Vagina (tissue), 2 donors: ENCODE measurements at places on chromosomes 6 and 20. TPM values are rescaled to one million over a fixed set of nuclear protein-coding genes. Genes with fewer than 3 reads are reported as not detected.

DNA sequence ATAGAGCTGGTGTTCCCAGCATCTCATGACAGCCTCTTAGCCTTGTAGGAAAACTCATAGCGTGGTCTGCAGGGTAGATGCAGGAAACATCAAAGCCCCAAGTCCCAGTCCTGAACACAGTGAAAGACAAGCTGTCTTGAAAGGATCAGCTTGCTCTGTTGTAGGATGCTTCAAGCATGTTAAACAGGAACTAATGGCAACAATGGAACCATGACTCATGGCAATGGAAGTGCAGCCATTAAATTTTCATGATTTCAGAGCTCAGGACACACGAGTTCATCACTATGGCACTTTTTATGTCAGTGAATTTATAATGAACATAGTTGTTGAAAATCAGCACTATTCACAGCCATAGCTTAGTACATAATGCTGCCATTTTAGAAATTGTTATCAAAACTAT is 367.7 kb downstream of the KIF16B start:
- DNase-seq: no peak

DNA sequence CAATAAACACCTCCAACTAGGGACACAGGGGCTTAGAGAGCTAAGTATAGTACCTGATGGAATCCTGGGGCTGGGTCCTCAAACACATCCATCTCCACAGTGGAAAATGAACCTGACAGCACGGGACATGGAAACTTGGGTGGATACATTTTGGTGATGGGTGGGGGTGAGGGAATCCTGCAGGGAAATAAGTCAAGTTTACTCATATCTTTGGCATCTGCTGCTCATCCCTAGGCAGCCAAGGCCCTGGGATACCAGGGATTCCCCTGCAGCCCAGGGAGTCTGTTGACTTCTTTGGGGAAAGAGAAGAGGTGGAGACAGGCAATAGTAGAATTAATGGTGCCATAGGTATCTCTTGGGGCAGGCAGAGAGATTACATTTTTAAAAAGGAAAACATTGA is 6.6 kb downstream of the APOBEC2 start:
- DNase-seq: no peak

- no peak for DNase-seq
These were observed 109.0 kb downstream of the RALGAPA2 start for GRCh38 chr20:20603339-20603990.

DNA sequence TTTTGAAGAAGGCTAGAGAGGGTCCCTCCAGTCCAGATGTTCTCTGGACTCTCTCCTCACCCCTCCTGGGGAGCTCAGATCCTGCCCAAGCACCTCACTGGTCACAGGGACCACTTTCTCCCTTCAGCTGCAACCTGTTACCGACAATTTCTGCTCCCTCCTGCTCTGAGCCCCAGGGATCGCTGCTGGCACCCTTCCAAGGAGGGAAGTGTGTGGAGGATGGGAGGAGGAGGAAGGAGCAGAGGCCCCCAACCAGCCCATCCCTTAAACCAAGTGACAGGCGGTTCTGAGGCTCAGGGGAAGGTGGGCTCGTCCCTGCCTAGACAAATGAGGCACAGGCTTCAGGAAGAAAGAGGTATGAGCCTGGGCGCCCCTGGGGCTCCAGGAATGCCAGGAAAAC is 13.9 kb downstream of the PMEPA1 start:
- no peak for DNase-seq

- no peak for DNase-seq
These were observed 146.9 kb upstream of the PHACTR1 start for GRCh38 chr6:12569646-12570045.

DNA sequence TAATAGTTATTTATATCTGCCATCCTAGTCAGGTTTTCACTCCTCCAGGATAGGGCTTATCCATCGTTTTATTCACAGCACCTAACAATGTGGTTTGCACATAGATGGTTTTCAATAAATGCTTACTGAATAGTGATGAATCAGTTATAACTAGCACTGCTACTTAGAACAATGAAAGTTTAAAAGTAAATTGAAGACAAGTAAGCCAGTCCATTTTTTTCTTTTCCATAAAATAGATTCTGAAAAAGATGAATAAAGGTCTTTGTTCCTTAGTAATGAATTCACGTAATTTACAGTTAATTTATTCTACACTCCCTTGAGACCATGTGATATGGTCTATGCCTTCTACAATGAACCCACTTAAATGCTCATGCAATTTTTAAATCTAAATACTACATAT is 212.5 kb downstream of the RNGTT start:
- no peak for DNase-seq

DNA sequence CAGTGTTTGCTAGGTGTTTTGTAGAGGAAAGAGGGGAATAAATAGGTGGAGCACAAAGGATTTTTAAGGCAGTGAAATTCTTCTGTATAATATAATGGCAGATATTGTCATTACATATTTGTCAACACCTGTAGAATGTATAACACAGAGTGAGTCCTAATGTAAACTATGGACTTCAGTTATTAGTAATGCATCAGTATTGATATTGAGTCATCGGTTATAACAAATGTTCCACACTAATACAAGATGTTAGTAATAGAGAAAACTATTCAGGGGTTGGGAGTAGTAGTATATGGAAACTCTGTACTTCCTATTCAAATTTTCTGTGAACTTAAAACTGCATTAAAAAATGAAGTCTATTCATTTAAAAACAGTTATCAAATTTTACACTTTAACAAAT is 299.2 kb downstream of the UBE3D start:
- DNase-seq: no peak

- no peak for DNase-seq
These were observed 162.5 kb downstream of the CDH4 start for GRCh38 chr20:61414455-61414991.

GRCh38 chr6:136719280-136720044 is 72.8 kb downstream of the MAP3K5 start:
- DNase-seq: no peak

GRCh38 chr6:20838113-20838512 is 303.9 kb downstream of the CDKAL1 start:
- no peak for DNase-seq

DNA sequence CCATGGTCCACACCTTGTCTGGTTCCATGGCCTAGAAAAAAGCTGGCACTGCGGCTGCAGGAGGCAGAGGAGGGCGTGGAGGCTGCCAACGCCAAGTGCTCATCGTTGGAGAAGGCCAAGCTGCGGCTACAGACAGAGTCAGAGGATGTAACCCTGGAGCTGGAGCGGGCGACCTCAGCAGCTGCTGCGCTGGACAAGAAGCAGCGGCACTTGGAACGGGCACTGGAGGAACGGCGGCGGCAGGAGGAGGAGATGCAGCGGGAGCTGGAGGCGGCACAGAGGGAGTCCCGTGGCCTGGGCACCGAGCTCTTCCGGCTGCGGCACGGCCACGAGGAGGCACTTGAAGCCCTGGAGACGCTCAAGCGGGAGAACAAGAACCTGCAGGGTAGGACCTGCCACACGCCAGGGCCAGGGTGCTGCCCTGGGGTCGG is 43.4 kb downstream of the MYH7B start:
- DNase-seq: no peak

- no peak for DNase-seq
These were observed 6.8 kb downstream of the ADISSP start for GRCh38 chr20:3760655-3761348.

DNA sequence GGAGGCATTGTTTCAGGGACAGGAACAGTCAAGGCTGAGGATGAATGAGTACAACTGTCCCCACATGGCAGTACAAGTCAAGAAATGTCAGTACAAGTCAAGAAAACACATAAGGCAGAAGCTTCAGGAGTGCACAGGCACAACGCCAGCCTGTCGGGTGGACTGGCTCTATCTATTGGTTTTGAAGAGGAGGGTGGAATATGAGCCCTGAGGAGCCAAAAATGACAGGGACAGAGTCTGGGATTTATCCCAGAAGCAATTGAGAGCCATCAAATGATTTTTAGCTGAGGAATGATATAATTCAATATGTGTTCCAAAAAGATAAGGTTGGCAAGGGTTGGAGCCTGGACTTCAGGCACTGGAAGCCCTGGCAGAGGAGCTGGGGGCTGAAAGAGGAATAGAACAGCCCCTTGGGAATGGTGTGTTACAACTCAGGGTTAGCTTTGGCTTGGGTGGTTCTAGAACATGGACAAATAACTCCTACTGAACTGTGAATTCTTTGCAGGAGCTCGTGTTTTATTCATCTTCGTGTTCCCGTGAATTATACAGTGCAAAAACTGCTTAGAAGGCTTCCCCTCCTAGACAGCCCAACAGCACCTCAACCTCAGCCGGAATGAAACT is 425.7 kb upstream of the ARID1B start:
- no peak for DNase-seq

- peak; percentile 5 for DNase-seq
These were observed 70.7 kb upstream of the TRAF3IP2 start for GRCh38 chr6:111676383-111676782.

DNA sequence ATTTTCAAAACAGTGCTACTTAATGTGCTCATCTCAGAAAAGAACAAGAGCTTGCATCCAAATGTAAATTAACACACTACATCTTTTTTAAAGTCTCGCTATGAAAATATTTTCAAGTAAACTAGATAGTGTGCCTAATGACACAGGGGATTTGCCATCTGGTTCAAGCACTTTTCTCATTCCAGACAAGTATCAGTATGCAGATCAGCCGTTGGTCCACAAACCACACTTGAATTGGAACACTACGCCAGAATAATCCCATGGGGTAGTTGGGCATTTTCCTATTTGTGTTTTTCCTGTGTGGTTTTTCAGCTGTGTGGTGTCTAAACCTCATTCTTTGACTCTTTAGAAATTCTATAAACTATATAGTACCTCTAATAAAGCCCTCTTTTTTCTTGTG is 256.2 kb downstream of the EPHA7 start:
- DNase-seq: no peak

DNA sequence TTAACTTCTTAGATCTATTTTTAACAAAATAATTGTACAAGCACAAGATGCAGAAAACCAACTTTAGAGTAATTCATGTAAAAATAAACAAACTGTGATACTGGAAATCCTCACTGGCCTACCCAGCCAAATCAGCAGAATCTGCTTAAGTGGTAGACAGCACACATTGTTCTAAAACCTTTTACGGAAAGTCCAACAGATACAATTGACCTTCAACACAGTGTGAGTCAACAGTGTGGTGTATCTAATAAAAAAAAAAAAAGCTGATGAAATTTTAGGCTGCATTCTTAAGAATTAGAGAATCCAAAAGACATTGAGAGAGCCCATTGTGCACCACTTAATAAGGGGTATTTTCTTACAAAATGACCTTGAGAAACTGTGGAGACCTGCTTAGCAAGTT is 174.5 kb downstream of the COL21A1 start:
- DNase-seq: no peak

DNA sequence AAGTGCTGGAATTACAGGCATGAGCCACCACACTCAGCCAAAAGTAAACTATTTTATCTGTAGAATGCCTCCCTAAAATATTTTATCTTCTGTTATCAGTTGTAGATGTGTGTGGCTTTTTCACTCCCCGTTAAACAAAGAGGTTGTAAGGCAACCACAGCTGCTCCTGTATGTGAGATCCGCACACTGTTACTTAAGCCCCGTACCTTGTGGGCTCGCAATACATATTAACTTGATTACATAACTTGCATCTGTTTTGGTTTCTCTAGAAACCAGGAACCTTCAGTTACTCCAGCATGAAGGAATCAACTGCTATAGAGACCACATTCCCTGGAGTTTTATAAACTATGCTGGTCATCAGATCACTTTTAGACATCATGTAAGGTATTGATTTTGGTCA is 420.1 kb upstream of the SLC35B3 start:
- no peak for DNase-seq

DNA sequence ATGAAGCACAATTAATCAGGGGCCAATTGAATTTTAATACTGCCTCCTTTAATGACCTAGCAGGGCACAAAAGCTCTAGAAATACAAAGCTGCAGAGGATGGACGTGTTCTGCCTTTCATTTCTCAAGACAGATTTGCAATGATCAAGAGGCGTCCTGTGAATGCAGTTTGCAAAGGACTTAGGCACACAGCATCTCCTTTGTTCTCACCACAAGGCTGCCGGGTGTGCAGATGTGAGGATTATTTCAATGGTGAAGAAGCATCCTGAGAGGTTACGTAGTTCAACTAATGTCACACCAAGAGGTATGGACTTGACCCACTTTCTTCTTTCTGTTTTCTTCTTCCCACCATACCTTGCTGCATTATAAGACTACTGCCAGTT is 42.9 kb upstream of the SPTLC3 start:
- no peak for DNase-seq

- DNase-seq: no peak
These were observed 850.5 kb upstream of the GJE1 start for GRCh38 chr6:141282263-141282662.

Gene ANKRD66
- total RNA-seq: not detected

Gene LPA
- 0.49 TPM for total RNA-seq

Gene ARMC12
- total RNA-seq: not detected

Gene MEI4
- total RNA-seq: not detected

Gene CASS4
- 0.74 TPM for total RNA-seq

Gene ADGB
- total RNA-seq: not detected

Gene ISM1
- total RNA-seq: 14.5 TPM

Gene DEFB124
- total RNA-seq: not detected
